ENCODE measurements at places on chromosomes 4 and X.
A peak's percentile ranks its signal among the peaks of the same experiment; 100 is the strongest.

DNA sequence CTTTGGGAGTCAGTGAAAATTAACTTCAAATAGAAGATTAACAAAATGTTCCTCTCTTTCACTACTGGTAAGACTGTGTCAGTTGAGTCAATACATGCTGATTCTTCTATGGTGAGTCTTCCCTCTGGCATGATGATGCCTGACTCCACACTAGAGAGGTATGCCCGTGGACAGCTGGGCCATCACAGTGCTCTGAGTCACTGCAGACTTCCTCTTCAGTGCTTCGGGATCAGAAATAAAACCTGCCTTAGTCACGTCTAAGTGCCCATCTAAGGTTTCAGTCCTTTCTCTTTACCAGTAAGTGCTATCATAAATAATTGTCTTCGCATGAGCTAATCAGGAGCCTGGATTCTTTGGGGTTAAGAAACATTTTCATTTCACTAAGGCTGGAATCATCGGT is 1.6 kb upstream of the ASB5 start:
- peak; percentile 75 for DNase-seq

DNA sequence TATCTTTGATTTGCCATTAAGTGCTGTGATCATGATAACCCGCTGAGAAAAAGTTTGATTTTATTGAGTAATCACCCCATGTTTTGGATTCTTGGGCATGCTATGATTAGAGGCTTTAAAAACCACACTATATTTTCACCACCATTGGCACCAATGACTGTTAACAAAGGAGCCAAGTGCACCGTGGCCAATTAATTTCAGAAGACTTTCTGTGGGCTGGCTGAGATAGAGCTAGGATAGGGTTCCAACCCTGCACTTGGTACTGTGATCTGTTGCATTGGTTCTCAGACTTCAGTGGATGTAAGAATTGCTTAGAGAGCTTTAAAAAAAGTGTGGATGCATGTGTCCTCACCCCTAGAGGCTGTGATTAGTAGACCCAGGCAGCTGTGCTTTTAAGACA is 32.4 kb downstream of the OCRL start:
- peak; percentile 46 for DNase-seq

GRCh38 chr4:7112656-7113055 is 44.8 kb upstream of the GRPEL1 start:
- DNase-seq = no peak

DNA sequence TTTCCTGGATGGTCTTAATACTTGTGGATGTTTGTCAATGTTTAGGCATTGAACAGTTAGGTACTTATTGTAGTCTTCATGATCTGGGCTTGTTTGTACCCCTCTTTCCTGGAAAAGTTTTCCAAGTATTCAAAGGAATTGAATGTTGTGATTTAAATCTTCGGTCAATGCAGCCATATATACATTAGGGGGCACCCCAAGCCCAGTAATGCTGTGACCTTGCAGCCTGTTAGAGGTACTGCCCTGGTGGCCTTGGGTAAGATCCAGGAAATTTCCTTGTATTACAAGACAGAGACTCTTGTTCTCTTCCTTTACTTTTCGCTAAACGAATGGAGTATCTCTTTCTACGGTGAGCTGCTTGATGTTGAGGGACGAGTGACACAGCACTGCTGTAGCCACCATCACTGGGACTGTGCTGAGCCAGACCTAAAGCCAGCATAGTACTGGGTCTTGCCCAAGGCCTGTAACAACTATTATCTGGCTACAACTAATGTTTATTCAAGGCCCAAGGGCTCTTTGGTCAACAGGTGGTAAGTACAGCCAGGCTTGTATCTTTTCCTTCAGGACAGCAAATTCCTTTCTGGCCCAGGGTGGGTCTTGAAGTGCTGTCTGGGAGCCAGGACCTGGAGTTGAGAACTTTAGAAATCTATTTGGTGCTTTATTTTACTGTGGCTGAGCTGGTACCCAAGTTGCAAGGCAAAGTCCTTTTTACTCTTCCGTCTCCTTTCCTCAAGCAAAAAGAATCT is 118.3 kb upstream of the ATOH1 start:
- no peak for DNase-seq

DNA sequence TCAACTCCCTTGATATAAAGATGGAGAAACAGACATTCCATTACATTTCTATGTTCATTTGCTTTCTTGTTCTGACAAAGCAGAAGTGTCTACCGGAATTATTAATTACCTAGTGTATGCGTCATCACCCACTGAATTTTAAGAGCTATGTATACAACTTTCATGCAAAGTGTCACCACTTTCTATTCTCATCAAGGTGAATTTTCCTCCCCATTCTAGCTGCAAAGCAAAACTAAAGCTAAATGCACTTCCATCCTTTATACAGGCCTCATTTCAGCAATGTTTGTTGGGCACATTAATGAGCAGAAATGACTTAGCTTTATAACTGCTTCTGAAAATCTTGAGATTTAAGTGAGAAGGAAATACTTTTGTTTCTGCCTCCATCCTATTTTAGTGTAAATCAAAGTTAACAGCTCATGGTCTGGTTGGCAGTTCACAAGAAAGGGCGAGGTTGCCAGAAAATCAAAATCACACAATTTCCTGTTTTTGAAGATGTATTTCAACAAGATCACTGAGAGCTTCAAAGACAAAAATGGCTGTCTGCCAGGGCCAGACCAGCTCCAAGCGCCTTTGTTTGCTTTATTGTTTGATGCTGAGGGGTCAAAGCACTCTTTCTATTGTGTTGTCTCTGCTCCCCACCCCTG is 7.2 kb upstream of the FAM9C start:
- no peak for DNase-seq

GRCh38 chrX:80282535-80282934 is 137.7 kb upstream of the TENT5D start:
- DNase-seq = no peak

GRCh38 chr4:88240297-88240714 is 44.1 kb downstream of the PPM1K start:
- DNase-seq = no peak

- DNase-seq = no peak
Observed at GRCh38 chr4:89894649-89895550, at the start of gene MMRN1. Gene MMRN1 (plus strand): TSS chr4:89894854. CDS start chr4:89894972, 118 bp downstream.

GRCh38 chr4:179858221-179858620 is 2385.0 kb upstream of the TENM3 start:
- DNase-seq = no peak

- no peak for DNase-seq
Observed at GRCh38 chrX:16435399-16435986, 214.5 kb upstream of the S100G start.

GRCh38 chr4:36432586-36432985 is 151.2 kb downstream of the DTHD1 start:
- DNase-seq = no peak

- DNase-seq = no peak
Observed at GRCh38 chr4:168849997-168850396, 160.1 kb downstream of the CBR4 start.

GRCh38 chr4:80918004-80918403 is 112.5 kb upstream of the BMP3 start:
- no peak for DNase-seq

DNA sequence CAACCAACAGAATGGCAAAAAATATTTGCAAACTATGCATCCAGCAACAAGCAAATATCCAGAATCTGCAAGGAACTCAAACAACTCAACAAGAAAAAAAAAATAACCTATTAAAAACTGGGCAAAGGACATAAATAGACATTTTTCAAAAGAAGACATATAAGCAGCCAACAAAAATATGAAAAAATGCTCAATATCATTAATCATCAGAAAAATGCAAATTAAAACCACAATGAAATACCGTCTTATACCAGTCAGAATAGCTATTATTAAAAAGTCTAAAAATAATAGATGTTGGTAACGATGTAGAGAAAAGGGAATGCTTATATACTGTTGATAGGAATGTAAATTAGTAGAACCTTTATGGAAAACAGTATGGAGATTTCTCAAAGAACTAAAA is 53.4 kb downstream of the WDR19 start:
- DNase-seq = no peak

GRCh38 chr4:67103001-67103747 is 442.1 kb downstream of the CENPC start:
- no peak for DNase-seq

DNA sequence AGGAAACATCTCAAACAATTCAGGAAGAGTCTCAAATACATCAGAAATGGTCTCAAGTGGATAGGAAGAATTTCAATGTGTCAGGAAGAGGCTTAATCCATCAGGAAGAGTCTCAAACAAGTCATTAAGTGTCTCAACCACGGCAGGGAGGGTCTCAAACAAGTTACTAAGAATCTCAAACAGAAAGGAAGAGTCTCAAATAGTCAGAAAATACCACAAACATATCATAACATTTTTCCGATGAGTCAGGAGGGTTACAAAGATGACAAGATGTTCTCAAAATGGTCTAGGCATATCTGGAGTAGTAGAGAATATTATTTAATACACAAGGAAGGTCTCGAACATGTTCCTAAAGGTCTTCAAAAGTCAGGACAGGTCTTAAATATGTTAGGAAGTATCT is 109.3 kb upstream of the USP9X start:
- DNase-seq = no peak

GRCh38 chr4:55545641-55546505 is 836 bp downstream of the CLOCK start:
- peak; percentile 89 for DNase-seq

Measured in tongue (tissue), 3 donors.